Fibroblast of skin of left biceps (primary cell): ENCODE measurements at places on chromosomes 11 and 22.

DNA sequence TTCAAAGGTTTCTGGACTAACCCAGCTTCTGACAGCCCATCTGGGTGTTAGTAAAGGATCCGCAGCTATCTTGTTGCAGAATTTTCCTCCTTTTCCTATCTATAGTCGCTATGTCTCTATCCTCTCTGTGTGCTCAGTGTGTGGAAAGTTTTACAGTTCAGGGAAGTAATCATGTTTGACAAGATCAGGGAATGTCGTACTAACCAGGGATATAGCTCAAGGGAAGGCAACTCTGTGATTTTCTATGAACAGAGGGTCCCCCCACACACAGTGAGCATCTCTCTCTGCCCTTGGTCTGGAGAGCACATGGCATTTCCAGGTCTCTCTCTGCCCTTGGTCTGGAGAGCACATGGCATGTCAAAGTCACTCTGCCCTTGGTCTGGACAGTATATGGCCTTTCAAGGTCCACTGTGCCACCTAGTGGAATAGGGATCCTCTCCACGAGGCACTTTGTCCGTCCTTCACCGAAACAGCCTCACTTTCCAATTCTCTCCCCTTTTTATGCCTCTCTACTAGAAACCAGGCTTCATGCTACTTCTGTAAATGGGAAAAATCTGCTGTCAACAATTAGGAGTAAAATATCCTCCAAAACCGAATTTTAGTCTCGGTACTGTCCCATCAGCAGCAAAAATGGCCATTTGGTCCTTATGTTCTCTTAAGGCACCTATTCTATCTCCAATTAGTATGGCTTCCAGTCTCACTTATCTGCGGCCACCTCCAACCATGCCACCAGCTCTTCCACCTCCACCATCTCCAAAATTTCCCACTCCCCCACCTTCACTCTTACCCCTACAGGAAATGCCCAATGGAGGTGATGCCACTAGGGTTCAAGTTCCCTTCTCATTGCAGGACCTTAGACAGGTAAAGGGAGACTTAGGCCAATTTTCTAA lies 88.7 kb downstream of the IGLL5 start:
- DNase-seq: no peak

DNA sequence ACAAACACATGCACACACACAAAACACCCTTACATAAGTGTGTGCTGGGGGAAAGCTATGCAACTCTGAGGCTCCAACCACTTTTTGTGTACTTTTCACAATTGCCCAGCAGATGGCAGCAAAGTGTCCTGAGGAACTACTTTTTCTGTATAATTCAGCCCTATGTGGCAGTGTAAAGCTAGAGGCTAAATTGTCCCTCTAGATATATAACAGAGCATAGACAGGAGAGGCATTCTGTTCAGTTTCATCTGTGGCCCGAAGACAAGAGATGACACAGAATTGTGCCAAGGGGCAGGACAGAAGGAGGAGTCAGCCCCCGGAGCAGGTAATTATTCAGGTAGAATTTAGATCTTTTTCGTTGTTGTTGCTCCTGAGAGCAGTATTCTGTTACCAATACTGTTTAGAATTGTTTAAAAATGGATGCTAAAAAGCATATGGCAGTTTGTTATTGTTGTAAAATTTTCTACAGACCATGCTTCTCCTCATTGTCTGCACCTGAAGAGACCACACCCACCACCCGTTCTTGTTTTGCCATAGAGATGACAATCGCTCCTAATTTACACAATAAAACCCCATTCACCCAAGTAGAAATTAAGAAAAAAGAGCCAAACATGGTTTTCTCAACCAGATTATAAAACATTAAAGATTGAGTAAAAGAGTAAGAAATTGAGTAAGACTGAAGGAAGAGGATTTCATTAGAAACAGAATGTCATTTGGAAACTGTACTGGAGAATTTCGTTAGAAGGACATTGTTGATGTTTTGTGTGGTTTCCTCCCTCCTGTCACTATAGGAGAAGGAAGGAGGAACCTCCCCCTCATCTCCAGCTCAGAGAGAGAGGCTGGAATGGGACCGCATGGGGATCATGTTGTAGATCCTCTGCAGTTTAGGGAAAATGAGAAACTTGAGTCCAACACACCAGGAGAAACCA lies 14.5 kb upstream of the MS4A7 start:
- DNase-seq: no peak

GRCh38 chr11:79616392-79616851 lies 175.6 kb upstream of the TENM4 start:
- DNase-seq: no peak

- no peak for DNase-seq
Measured at GRCh38 chr11:120147094-120147949, 9.4 kb upstream of the TRIM29 start.

GRCh38 chr11:118064956-118065355 lies 11.9 kb upstream of the TMPRSS4 start:
- no peak for DNase-seq

DNA sequence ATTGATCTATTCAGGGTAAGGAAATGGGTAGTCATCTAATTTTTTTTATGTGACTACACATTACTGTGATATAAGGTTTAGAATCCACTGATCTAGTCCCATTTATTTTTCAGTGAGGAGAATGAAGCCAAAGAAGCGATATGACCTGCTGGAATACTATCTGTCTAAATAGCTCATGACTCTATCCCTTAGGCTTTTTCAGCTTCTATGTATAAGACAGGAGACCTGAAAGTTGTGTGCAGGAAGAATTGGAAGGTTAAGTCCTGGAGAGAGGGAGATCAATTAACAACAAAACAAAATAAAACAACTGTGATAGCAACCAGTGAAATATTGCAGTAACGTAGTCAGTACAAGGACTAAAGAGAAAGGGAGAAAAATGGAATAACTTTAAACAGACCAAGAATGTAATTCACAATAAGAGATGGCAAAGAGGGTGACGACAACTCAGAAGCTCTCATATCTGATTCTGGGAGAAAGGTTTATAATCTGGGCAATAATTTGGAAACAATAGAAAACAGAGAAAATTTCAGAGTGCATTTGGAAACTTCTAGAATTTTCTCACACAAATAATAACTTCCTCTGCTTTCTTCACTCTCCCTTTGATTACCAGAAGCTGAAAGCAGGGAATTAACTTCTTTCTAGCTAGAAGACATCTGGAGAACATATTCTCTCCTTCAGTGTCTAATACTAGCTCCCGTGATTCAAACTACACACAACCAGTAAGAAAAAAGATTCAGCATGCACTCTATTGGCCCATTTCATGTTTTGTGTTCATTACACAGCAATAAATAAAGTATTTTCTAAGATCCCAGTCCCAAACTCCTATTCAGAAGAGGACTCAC lies 19.2 kb upstream of the CASP12 start:
- DNase-seq: no peak

GRCh38 chr11:486189-486588 lies 20.9 kb downstream of the RNH1 start:
- no peak for DNase-seq
